Retina (tissue), 1 donor: ENCODE measurements at places on chromosomes 13 and 19.
A peak's percentile ranks its signal among the peaks of the same experiment; 100 is the strongest.

- DNase-seq = no peak
These were observed 523.4 kb downstream of the FGF9 start for GRCh38 chr13:22194106-22194805.

- no peak for DNase-seq
These were observed 12.7 kb downstream of the ATP4B start for GRCh38 chr13:113645329-113645728.

DNA sequence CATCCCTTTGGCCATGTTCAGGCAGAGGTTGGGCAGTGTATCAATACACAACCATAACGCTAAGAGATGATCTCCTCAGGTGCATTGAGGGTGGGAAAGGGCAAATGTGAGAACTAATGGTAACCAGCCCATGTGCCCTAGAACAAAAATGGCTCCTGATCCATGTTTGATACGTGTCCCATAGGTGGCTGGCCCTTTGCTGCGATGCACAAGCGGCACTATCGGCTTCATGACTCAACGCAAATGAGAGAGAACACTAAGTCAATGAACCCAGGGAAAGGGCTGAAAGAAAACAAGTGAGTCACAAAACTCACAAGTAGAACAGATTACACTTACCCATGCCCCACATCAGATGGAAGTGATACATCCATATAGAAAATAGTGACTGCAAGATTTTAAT, 201.7 kb downstream of the ABCC4 start:
- no peak for DNase-seq

DNA sequence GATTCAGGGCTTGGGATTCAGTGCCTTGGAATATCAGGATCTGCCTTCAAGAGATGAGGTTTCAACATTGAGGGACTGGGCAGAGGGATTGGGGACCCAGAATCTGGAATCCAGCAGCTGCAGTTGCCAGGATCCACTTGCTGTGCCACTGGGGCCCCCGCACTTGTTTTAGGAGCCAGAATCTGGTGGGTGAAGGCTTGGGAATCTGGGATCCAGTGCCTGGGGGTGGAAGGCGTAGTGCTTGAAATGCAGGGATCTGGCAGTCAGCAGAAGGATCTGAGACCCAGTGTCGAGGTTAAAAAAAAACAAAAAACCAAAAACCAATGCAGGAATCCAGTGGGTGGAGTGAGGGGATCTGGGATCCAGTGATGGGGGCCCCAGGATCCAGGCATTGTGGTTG, 7.3 kb upstream of the SLC25A41 start:
- DNase-seq = no peak

- no peak for DNase-seq
These were observed 62.4 kb upstream of the ADGRE5 start for GRCh38 chr19:14318873-14319272.

DNA sequence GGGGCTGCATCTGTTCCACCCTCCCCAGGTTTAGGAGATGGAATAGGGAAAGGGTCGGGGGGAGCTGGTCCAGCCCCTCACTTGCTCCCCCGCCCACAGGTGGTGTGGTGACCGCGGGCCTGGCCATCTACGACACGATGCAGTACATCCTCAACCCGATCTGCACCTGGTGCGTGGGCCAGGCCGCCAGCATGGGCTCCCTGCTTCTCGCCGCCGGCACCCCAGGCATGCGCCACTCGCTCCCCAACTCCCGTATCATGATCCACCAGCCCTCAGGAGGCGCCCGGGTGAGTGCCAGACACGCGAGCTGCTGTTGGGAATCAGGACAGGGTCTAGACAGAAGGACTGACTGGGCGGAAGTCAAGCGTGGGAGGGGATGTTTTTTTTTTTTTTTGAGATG, 3.0 kb downstream of the CLPP start:
- DNase-seq = no peak

DNA sequence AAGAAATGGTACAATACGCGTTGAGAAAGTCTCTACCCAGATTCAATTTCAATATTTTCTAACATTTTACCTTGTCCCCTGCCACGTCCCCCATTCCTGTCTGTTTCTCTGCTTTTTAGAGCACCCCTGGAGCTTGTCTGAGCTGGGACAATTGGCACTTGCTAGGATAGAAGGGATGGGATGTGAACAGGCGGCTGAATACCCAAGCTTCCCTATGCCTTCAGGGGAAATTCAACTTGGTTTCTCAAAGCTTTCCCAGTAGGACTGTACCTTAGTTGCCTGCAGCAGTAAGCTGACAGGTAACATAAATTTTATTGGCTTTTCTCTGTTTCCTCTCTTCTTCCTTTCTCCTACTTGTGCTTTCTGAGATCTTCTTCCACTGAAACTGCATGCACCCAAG, 1663.3 kb downstream of the EFNB2 start:
- DNase-seq = no peak

DNA sequence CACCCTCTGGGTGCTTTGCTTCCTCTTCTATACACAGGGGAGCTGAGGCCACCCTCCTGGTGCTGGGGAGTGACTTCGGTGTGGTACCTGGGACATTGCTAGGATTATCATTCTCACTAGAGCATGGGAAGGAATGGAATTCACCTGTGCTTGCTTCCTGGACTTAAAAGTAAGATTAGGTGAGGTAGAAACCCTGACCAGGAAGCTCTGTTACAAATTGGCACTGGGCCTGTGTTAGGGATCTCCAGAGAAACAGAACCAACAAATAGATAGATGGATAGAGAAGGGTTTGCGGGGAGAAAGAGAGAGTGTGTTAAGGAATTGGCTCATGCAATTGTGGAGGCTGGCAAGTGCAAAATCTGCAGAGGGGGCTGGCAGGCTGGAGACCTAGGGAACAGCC, 13.9 kb upstream of the SIAH3 start:
- no peak for DNase-seq

- no peak for DNase-seq
These were observed 826.4 kb downstream of the GPC5 start for GRCh38 chr13:92224825-92225224.

DNA sequence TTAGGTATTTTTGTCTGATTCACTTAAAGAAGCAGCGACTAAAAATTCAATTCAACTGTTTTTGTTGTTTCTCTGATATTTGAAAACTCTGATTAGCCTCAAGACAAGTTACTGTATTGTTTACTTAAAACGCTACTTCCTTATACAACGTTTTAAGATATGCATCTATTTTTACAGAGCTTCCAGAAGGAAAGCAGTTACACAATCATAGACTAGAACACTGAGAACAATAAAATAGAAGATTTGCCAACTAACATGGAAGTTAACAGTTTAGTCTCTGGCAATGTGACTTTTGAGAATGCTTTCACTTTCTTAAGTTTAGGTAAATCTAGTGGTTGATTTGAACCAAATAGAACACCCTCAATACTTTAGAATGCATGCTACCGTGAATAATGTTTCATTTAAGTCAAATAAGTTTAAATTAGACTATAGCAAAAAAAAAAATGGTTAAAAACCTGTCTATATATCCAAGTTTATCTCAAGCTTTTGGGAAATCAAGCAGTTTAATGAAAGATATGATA, 614.8 kb downstream of the DACH1 start:
- no peak for DNase-seq

- peak; percentile 67 for DNase-seq
These were observed 235.4 kb upstream of the MAB21L1 start for GRCh38 chr13:35711909-35712308.

- no peak for DNase-seq
These were observed 16.9 kb upstream of the BTBD2 start for GRCh38 chr19:2032296-2032941.
